ENCODE measurements at places on chromosomes 16 and 17.

DNA sequence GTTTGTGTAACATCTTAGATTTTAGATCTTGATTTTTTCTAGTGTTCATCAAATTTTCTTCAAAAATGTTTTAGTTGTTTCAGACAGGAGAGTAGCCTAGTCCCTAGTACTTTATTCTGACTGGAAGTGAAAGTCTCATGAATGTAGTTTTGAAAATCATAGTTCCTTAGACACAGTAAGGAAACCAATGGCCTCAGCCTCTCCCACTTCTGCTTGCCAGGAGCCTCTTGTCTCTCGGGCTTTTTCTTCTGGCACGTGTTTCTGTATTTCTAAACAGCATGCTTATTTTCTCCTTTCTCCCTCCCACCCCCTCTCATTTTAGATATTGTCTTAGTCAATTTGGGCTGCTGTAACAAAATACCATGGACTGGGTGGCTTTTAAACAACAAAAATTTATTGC lies 9.8 kb downstream of the SLFN5 start:
- no peak for DNase-seq

DNA sequence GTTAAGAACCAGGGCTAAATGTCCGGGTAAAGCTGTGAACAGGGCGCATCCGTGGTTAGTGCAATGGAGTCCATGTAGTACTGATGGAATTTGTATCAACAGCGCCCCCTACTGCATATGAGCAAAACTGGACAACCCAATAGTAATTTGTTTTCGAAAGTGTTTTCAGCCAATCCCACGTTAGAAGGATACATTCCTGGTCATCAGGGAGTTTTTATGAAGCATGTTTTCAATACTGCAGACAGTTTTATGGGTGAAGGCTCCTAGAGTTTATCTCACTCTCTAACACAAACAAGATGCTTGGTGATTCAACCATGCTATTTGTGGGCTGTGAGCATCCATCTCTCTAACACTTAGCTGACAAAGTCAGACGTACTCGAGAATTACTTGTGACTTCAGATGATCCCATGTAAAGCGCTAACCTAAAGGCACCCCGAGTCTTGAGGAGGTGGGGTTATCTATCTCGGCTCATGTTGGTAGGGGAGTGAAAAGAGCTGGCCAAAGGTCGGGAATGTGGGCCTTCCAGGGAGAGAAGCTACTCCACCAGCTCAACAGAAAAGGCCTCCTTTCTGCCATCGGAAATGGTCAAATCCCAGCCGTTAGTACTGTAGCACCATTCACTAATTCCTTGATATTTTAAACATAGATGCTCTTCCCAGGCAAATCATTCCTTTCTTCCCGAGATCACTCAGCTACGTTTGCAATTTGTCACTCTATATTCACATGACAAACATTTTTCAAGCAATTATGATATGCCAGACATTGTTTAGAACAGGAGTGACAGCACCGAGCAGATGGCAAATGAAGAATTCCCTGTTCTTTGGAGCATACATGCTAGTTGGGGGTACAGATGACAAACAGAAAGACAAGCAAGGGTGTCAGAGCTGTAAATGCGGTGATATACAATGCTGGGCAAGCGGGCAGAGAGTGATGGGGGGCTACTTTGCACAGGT lies 46.9 kb upstream of the HNF1B start:
- no peak for DNase-seq

DNA sequence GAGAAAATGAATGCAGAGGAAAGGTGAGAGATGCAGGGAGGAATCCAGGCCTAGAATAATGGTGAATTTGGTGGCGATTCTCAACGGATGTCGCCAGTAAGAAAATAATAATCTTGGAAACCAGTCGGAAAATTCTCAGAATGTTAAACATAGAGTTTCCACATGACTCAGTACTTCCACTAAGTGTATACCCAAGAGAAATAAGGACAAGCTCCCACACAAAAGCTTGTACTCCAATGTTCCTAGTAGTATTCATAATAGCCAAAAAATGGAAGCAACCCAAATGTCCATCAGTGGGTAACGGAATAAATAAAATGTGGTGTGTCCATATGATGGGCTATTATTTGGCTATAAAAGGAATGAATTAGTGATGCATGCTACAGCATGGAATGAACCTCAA lies 19.4 kb upstream of the ENGASE start:
- DNase-seq, result no peak

DNA sequence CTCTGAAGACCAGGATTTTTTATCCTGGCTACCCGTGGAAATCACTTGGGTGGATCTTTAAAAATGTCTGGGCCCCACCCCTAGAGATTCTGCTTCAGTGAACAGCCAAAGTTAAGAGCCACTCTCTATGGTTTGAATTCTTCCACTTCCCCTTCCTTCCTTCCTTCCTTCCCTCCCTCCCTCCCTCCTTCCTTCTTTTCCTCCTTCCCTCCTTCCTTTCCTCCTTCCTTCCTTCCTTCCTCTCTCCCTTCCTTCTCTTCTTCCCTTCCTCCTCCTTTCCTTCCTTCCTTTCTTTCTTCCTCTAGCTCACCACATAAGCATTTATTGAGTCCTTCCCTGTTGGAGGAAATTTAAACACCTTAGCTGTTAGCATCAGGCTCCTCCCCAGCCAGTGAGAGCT lies 203.6 kb downstream of the KATNIP start:
- DNase-seq, result no peak

Data from breast epithelium (tissue), 4 donors.